ENCODE measurements at places on chromosomes 6 and 20.

DNA sequence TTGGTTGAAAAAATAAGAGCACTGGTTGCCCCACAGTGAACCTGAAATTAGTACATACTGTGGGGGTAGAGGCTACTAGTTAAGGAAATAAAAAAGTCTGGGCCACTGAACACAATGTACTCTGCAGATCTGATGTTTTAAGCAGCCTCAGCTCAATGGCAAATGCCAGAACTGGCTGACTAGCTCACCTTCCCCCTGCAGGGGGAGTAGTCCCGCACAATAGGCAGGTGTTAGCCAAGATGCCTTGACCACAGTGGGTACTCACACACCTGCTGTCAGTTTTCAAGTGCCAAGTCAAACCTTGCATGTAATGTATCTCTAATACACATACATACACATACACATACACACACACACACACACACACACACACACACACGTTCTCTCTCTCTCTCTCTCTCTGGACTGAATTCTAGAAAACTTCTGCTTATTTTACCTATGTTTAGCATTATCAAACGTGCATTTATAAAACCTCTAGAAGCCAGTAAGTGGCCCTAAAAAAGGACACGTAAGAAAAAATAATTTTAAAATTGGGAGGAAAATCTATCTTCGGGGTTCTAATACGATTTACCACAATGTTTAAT lies 36.1 kb downstream of the GMDS start:
- DNase-seq, result peak; percentile 67

DNA sequence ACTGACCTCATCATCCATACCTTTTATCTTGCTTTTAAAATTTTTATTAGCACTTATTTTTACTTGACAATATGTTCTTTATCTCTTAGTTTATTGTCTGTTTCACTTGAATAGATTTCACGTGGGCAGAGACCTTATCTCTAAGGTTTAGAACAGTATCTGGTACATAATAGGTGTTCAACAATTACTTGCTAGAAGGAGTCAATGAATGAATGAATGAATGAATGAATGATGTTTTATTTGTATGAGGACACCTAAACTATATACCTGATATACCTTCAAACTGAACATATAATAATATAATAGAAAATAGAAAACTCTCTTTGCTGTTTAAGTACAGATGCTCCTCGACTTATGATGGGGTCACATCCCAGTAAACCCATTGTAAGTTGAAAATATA lies 412.6 kb downstream of the CDKAL1 start:
- no peak for DNase-seq

- no peak for DNase-seq
These were observed 1.9 kb downstream of the CST9L start for GRCh38 chr20:23566199-23566932.

GRCh38 chr20:35171753-35172433 lies at the start of gene PROCR:
Gene PROCR, plus strand, starts transcription at chr20:35172072. Its CDS starts 83 bp downstream, at chr20:35172155.
- peak; percentile 79 for DNase-seq

DNA sequence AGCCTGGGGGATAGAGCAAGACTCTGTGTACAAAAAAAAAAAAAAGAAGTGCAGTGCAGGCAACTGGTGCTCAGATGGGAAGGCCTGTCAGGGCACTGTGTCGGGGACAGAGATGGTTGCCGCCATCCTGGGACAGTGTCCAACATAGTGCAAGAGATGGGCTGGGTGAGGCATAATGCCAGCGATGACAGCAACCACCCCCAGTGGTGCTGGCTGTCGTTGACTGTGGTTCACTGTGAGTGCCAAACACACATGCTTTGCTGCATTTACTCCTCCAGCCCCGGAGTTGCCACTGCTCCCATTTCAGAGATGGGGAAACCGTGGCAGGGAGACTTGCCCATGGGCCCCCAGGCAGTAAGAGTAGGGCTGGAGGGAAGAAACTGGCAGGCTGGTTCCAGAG lies 5.2 kb upstream of the C20orf203 start:
- no peak for DNase-seq

DNA sequence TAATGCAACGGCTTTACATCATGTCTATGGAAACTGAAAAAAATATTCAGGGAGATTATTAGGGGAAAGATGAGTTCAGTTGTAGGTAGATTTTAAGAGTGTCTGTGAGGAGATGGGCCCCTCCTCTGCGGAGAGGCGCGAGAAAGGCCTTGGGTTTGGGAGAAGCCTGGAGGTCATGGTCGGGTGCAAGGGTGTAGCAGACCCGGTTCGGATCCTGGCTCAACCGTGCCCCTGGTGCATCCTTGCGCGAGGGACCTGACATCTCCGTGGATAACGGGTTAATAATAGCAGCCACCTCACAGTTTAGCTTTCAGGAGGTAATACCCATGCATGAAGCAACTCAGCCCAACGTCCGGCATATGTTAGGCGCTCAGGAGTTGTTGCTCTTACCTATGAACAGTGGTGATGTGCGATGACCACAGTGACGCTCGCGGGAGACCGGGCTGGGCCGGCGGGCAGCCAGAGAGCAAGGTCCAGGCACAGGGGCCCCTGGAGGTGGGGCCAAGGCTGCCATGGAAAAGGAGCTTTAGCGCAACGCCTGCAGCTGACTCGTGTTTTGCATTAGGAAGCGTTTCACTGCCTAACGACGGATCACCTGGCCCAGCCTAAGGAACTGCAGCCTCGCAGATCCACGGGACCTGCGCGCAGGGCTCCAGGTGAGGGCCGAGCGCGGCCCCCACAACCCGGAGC lies 146.4 kb upstream of the ARID1B start:
- DNase-seq, result no peak

- peak; percentile 76 for DNase-seq
These were observed 135.5 kb downstream of the CLIC5 start for GRCh38 chr6:45880159-45880558.

DNA sequence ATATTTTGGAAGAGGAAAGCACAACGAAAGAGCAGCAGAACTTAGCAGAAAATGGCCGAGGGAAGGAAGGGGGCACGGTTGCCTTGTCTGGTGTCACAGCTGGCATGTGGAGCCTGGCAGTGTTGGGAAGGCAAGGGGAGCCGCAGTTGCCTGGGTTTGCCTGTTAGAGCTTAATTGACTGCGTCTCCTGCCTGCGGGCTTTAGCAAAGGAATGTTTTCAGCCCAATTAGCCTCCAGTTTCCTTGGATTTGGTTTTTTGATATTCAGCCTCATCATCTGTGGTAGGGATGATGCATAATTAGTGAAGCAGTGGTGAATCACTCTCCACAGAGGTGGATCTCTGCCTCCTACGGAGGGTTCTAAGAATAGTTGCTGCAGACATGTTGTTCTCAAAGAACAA lies 832.6 kb downstream of the QKI start:
- no peak for DNase-seq

GRCh38 chr20:61204206-61204605 lies 47.9 kb upstream of the CDH4 start:
- DNase-seq, result no peak

- DNase-seq, result no peak
These were observed 43.4 kb downstream of the NHSL1 start for GRCh38 chr6:138455746-138456400.

GRCh38 chr20:50392138-50392866 lies 117.9 kb upstream of the PTPN1 start:
- DNase-seq, result no peak

GRCh38 chr20:38202982-38203293 lies 37.9 kb upstream of the TGM2 start:
- no peak for DNase-seq

- no peak for DNase-seq
These were observed 142.8 kb upstream of the PHACTR3 start for GRCh38 chr20:59461526-59461925.

- no peak for DNase-seq
These were observed 91.8 kb downstream of the INSM1 start for GRCh38 chr20:20459726-20460125.

DNA sequence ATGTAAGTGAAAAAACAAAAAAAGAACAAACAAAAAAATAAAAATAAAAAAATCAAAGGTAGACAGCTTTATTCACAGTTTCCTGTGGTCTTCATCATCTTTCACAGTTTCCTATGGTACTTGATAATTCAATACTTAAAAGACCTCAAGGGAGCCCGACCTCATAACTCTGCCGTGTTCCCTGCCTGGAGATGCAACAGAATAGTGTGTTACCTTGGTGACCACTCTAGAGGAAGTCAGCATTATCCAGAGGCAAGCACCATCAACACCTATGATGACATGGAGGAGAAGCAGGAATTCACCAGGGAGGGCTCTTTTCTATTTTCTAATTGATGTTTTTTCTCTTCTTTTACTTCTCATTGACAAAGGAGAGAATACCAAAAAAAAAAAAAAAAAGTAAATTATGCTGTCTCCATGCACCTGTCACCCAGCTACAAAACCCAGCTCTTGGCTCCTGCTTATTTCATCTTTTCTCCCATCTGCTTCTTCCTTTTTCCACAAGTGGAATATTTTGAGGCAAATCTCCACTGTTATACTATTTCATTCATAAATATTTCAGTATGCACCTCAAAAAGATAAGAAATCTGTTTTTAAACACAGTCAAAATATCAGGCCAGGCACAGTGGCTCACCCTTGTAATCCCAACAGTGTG lies 95.8 kb upstream of the STXBP5 start:
- DNase-seq, result no peak

DNA sequence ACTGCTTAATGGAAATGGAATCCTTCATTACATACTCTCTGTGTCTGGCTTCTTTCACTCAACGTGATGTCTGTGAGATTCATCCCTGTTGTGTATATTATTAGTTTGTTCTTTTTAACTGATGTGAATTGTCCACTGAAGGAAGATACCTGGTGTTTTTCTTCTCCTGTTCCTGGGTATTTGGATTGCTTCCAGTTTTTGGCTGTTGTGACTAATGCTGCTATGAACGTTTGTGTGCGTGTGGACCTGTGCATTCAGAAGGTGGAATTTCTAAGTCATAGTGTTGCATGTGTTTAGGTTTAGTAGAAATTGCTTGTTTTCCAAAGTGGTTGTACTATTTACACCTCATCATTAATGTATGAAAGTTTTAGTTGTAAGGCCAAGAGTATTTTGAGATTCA lies 3.8 kb downstream of the TULP4 start:
- no peak for DNase-seq

DNA sequence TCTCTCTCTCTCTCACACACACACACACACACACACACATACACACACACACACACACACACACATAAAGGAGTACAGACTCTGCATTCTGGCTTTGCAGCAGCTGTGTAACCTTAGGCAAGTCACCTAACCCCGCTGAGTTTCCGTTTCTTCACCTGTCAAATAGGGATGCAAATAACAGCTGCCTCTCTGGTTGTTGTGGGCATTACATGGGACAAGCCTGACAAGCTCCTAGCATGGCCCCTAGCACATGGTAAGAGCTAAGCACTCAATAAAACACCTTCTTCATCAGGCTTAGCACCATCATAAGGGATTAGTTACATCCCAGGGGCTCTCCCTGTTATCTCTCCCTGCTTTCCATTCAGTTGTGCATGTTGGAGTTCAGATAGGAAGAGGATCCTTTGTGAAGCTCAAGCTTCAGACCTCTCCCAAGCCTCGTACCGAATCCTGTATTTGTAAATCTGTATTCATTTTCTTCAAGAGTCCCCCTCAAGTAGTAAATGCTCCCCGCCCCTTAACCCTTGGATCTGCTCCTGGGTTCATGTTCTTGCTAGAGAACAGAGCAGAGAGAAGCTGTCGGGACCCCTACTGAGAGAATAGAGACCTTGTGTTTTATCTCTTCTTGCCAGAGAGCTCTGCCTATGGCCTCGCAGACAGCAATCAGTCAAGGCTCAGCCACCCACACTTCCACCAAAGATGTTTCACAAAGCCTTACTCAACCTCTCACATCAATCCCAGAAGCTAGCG lies 2.2 kb downstream of the SLC13A3 start:
- DNase-seq, result no peak

- no peak for DNase-seq
These were observed 37.7 kb upstream of the NOL4L start for GRCh38 chr20:32622585-32623468.

DNA sequence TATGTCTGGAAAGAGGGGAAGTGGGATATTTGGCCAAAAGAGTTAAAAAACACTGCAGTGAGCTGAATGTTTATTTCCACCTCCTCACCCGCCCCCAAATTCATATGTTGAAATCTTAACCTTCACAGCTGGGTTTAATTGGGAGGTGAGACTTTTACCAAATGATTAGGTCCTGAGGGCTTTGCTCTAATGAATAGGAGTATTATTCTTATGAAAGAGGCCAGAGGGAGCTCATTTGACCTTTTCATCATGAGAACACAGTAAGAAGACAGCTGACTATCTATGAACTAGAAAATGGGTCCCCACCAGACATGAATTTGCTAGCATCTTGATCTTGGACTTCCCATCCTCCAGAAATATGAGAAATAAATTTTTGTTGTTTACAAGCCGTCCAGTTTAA lies 1028.9 kb downstream of the PHF3 start:
- no peak for DNase-seq

DNA sequence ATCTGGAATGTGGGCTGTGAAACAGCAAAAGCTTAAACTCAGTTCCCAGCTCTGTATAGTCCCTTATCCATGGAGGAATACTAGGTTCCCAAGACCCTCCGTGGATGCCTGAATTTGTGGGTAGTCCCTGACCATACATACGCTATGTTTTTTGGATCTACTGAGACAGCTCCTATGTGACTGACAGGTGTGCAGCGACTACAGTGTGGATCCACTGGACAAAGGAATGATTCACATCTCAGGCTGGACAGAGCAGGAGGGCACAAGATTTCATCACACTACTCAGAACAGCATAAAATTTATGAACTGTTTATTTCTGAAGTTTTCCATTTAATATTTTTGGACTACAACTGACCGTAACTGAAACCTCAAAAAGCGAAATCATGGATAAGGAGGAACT lies 125.3 kb downstream of the MAP7 start:
- DNase-seq, result no peak

DNA sequence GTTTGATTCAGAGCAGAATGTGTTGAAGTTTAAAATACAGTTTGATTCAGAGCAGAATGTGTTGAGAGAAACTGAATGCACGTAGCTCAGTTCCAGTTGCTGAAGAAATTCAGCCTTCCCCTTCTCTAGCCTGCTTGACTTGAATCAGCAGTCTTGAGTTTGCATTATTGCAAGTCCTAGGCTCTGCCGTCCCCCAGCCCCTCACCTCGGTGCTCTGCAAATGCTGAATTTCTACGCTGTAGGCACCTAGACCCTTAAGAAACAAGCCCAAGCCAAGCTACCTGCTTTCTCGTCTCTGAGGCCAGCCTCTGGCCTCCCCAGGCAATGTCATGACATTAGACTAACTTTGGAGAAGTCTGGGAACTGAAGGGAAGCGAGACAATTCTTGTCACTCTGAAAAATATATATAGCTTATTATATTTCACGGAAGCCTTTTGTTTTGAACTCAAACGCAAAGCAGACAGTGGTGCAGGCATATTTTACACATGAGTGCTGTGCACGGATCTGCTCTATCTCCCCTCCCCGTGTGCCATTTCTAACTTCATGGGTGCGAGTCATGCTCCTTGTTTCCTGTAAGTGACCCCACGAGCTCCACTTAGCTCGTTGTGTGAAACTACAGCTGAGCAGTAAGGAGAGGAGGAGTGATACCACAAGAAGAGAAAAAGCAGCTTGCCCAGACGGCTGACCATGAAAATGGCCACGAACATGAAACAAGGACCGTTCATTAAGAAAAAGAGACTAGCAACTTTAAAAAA lies 71.4 kb upstream of the DUSP22 start:
- DNase-seq, result no peak

GRCh38 chr6:106693418-106693817 lies 64.0 kb downstream of the QRSL1 start:
- DNase-seq, result no peak
